ENCODE measurements at places on chromosomes 6 and 20.

DNA sequence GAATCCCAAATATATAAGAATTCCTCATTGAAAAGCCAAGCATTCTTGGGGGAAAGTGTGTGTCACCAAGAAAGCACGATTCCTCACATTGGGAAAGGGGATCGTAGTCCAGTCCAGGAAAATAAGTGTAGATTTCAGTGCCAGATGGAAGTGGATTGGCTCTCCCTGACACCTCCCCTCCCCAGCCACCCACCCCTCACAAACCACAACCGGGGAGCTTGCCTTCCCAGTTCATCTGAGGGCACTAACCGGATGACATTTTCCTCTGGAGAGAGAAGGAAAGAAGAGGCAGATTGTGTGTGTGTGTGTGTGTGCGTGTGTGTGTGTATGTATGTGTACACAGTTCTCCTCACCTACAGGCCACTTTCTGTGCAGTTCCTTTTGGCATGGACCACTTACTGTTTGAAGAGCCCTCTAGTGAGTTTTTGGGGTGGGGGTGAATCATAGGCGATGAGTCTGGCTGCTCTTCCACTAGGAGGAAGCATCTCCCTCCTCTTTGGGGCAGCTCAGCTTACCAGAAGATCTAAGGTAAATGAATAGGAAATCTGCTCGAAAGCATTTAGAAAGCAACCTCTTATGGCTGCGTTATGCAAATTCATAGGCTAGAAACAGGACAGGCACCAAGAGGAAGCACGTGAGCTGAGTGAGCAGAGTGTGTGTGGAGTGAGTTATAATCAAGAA lies 20.8 kb downstream of the DAAM2 start:
- DNase-seq: peak; percentile 44

DNA sequence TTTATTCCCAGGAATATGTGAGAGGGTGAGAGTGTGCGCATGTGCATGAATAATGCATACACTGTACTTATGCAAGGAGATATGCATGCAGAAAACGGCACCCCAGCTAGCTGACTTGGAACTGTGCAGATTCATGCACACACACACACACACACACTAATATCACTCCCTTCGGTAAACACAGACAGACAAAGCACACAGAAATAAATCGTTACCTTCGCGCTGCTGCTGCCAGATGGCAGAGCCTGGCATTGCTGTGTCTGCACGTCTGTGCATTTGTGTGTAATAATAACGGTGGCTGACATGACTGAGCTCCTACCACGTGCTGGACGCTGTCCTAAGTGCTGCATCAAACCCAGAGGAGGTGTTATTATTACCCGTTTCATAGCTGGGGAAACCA lies 36.8 kb downstream of the PREX1 start:
- no peak for DNase-seq

- no peak for DNase-seq
These were observed 13.8 kb upstream of the TIAM2 start for GRCh38 chr6:154981079-154981870.

DNA sequence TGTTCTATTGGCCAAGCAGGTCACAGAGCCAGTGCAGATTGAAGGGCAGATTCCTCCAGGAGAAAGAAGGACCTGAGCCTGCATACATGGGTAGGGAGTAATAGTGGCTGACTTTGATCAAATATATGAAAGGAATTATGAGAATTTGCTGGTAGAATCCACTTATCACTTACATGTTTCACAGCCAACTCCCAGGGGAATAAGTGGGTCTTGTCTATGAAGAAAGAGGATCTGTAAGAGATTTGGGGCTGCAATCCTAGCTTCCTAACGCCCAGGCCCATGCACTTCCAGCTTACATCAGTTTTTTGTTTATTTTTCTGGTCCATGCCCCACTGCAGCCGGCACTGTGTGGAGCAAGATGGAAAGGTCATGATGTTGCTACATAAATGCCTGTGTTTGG lies 107.9 kb upstream of the SYNDIG1 start:
- DNase-seq: no peak

Measured in uterus (tissue), 4 donors.